ENCODE measurements at places on chromosomes 7 and 10.

DNA sequence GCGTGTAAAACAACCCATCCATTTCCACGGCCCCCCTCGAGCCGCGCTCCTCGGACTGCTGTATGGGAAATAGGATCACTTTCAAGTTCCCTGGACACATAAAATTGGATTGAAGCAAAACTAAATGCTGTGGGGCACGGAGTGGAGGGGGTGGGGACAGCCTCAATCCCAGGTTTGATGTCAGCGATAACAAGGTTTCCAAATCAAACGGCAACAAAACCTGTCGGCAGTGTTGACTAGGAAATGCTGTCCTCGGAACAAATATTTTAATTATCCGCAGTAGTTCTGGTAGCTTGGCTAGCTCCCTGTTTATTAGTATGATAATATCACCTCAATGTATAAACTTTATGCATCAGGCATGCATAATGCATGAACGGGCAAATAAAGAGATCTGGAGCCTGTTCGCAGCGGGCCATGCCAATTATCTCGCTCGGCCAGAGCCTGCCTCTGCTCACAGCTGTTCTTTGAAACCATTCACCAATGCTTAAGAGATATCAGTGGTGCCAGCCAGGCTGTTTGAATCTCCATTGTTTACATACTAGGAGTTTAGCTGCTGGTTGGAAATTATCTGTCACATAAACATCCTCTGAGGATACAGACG is 161.1 kb downstream of the PAXIP1 start:
- no peak for DNase-seq

DNA sequence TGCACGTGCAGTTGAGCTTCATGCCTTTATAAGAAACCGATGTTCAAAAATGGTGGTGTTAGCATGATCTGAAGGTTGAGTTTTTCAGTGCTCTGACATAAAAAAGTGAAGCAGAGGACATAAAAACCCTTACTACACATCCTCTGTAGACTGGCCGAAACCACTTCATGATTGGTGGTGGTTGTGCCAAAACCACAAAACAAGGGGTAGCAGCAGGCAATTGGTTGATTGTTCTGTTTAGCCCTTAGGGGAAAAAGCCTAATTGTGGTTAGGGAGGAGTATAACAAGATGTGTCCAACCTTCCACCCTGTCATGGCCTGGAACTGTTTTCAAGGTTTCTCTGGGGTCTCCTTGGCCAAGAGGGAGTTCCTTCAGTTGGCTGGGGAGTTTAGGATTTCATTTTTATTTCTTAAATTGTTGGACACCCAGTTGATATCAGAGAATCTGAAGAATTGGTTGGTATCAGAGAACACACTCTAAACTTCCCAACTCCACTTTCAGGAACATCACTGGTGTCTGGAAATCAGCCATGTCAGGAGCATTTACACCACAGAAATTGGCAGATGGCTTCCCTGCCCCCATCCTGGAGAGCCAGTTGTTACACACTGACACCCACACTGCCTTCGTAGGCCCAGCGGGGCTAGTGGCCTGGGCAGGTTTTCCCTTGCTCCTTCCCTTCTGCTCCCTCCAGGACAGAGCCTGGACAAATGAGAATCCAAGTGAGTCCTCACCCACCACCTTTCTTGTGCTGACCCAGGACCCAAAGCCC is 18.8 kb downstream of the MRPS24 start:
- no peak for DNase-seq

GRCh38 chr10:58734116-58734515 is 221.4 kb downstream of the BICC1 start:
- DNase-seq = no peak

- no peak for DNase-seq
Measured at GRCh38 chr10:78942091-78942501, 126.7 kb upstream of the ZMIZ1 start.

GRCh38 chr10:38070501-38070900 is 23.6 kb upstream of the ZNF37A start:
- DNase-seq = no peak

DNA sequence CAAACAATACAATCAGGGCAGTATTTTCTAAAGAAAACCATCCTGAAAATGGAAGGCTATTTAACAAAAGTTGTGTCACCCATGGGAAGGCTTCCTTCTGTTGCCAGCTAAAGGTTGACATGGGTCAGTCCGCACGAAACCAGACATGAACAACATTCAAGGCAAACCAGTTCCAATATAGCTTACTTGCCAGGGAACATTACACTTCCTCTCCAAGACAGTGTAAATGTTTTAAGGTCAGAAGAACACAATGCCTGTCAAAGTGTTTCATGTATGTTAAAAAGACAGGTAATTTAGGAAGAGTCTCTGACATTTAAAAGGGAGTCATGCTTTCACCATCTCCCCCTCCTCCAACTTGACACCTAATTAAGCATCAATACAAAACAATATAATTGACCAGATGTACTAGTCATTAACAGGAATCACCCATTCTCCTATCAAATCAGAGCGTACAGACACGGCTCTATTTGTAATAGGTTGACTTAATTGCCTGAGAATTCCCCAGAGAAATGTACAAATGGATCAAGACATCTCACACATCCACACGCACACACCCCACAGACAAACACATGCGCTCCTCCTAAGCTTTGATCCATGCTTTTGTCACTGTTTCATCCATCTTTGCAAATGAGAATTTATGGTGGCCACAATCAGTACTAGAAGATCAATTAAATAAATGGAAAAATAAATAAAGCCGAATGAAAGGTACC is 69.5 kb downstream of the CACNA2D1 start:
- DNase-seq = no peak

DNA sequence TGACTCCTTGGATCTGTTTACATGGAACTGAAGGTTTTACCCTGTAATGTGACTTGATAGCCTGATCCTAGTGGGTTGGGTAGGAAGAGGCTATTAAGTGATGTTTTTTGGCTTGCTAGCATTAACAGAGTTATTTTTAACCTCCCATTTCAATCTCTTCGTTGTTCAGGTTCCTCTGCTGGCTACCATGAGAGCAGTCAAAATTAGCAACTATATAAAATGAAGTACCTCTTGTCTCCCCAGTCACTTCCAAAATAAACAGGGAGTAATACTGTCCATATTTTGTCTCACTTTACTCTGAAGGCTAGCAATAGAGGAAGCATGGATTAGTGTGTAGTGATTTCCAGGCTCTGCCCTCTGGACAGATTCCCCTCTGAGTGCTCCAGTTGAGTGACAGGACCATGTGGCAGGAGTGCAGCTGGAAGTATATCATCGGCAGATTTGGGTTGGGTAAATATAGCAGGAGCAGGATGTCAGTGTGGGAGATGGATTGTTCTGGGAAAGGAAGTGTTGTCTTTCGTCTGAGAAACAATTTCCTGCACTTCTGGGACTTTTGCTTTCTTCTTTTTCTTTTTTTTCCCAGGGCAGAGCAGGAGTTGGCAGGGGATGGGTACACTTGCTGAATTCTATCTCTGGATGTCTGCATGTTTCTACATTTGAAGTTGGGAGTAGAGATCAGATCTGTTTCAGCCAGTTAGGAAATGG is 35.2 kb downstream of the GBF1 start:
- no peak for DNase-seq

DNA sequence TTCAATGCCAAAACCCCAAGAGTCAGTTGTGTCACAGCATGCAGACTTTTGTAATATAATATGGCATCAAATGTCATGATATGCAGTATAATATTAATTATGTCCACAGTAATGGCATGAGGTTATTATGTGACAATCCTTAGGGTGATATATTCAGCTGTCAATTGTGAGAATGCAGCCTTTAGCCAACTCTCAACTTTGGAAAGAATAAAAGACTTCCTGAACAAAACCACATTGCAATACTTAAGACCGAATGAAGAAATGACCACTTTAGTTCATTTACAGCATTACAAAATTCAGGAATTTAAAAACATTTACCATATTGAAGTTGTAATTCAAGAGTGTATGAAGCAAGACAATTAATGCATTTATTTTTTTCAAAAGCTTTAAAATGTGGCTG is 45.4 kb downstream of the CPVL start:
- no peak for DNase-seq

DNA sequence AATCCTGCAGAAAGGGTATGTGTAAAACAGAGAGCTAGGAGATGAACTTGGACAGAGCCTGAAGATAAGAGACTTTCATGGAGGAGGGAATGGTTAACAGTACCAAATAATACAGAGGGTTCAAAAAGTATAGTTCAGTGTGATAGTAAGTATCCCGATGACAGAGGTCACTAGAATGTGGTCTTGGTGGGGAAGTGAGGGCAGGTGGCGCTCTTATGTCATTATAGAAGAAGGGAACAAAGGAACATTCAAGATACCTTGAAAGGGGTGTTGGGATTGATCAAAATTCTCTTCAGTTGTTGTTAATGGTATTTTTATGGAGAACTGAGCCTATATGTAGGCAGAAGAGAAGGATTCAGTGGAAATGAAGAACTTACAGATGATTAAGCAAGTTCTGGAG is 312.5 kb downstream of the SUGCT start:
- DNase-seq = no peak

GRCh38 chr7:131629217-131629882 is 72.9 kb upstream of the PODXL start:
- DNase-seq = no peak

DNA sequence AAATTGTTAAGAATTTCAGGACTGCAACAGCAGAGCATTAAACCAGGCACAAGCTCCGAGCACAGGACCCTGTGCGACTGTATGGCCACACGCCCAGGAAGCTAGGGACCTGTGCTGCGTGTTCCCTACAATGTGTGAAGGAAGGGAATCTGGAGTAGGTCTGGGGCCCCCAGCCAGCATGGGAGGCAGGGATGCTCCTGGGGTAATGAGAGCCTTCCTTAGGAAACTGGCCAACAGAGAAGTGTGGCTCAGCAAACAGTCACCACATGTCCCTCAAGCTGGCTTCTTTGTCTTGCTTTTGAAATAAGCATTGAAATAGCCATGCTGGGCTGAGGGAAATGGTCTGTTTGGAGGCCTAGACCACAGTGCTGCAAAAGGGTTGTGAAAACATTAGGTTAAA is 8.2 kb downstream of the BLNK start:
- DNase-seq = no peak

DNA sequence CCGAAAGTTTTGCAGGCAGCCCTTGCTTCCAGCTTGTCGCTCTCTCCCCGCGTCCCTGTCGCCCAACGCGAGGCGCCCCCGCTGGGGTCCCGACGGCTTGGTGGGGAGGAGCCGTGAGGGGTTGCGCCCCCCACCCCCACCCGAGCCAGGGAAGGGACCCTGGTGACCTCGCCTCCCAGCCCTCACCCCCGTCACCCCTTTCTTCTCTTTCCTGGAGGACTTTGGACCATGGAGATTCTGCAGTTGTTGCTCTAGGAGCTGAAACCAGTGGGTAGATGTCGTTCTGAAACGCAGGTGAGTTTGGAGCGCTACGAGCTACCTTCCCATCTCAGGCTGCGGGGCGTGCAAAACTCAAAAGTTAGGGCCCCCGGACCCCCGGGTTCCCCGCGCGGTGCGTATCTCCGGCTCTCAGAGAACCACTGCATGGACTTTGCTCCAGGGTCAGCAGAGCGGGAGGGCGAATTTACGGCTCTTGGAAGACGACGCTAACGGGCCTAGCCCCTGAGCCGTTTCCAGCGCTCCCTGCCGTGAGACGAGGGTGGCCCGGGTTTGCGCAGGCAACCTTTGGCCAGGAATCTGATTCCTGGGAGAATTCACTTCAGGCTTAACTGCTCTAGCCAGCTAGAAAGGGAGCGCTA is 684 bp upstream of the ATXN7L1 start:
- no peak for DNase-seq

DNA sequence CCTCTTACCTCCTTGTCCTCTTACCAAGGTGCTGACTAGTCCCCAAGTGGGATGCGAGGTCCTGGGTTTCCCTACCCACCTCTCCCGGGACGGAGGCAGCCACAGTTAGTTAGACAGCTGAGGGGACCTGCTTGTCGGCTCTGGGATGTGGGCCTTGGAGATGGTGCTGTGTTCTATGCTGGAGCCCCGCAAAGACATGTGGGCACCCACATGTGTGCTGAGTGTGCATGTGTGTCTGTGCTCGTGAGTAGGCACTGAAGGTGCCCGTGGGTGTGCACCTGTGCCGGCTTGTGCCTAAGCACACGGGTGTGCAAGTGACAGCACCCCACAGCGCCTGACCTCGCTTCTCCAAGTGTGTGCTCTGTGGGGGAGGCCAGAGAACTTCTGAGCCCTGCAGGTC is 62.2 kb downstream of the NEURL1 start:
- no peak for DNase-seq

DNA sequence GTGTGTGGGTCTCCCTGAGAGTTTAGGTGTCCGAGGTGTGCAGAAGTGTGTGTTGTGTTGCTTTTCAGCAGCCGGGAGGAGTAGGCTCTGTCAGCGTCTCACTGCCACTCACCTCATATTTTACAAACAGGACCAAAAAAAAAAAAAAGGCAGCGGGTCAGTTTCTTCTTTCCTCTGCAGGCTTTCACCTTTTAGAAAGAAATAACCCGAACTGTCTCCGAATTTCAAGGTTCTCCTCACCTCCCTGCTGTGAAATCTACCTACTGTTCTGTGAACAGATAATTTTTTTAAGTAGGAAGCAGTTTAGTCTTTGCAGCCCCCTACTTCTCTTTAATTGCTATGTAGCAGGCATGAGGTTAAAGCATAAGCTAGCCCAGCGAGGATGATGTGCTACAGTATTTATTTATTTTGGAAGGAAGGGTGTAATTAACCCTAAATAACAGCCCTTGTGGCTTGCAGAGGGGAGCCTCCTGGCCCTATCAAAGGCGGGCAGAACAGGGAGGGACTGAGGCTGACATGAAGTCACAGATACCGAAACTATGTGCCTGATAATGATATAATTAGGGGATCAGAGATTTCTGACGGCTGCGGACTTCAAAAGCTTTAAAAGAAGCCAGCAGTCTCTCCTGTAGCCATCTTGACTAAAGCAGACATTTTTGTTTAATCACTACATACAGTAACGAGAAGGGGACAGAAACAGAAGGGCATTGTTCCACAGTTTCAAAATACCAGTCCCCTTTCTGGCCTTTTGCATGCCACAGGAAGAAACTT is 1.6 kb downstream of the BAMBI start:
- DNase-seq = no peak

- DNase-seq = no peak
Measured at GRCh38 chr7:71485586-71485985, 353.6 kb downstream of the GALNT17 start.

GRCh38 chr10:37707829-37708578 is 149.4 kb downstream of the ZNF248 start:
- no peak for DNase-seq

All from stimulated activated CD8-positive, alpha-beta memory T cell treated with anti-CD3 and anti-CD28 coated beads, Interleukin-4, amount 100 ng/mL, for 1 hour (primary cell).